ENCODE measurements at places on chromosomes 11 and 22. TPM values are rescaled to one million over a fixed set of nuclear protein-coding genes. Genes with fewer than 3 reads are reported as not detected.

Gene INPP5J
- total RNA-seq: 0.11 TPM

DNA sequence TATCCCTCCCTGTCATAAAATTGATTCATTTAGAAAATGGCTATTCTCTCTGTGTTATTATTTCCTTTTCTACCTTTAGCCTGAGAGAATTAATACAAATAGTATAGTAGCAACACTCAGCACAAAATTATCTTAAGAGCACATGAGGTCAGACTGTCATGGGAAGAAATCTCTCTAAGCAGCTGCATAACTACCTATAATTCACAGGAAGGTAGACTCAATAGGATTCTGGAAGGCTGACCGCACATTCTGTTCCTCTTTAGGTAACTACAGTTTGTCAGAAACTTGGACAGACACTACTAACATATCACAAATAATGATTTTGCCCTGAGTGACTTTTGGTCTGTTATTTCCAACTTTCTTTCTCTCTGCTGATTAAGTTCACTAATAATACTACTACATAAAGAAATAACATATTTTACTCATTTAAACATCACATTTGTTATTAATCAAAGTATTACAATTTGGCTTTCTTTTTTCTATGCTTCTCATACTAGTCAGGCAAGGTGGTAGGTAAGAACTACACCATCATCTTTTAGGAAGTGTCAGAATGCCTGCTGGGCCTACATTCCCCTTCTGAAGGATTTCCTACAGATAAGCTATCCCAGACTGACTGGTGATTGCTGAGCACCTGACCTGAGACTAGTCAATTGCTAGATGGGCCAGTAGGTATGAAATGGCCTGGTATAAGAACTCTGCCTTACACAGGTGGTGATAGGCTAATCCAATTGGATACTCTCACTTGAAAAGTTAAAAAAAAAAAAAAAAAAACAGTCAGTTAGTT lies 325.1 kb downstream of the DLG2 start:
- DNase-seq: no peak

- DNase-seq: peak; percentile 71
Measured at GRCh38 chr22:25172153-25172552, 27.5 kb upstream of the CRYBB3 start.

- DNase-seq: no peak
Measured at GRCh38 chr11:8773916-8774539, 91.4 kb downstream of the RPL27A start.

DNA sequence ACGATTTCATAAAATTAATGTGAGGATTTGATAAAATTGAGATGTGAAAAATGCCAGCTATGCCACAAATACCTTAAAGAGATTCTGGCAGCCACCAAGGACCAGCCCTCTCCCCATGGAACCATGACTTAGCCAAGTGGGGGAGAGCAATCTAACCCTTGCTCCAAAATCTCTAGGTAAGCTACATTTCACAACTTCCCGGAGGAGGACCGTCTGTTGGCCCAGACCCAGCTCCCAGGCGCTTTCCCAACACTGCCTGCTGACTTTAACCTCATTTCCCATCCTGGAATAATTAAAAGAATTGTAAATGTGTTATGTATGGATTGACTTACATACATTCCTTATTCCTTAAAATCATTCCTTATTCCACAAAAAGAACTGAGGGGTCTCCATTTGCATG lies 47.5 kb upstream of the TENM4 start:
- DNase-seq: no peak

- DNase-seq: peak; percentile 18
Measured at GRCh38 chr22:31144223-31144622, 3.9 kb upstream of the PLA2G3 start.

GRCh38 chr11:128045094-128045725 lies 542.1 kb downstream of the ETS1 start:
- no peak for DNase-seq

Gene CD3G
- total RNA-seq: 141 TPM

Gene P2RX3
- total RNA-seq: not detected
